T-helper 2 cell treated with Interferon-gamma antibody and Interleukin-4, amounts not matched to agents 5 μg/mL and 100 μg/mL, for 36 hours (primary cell): ENCODE measurements at places on chromosomes 16 and 17.
A peak's percentile ranks its signal among the peaks of the same experiment; 100 is the strongest.

- H3K27ac ChIP-seq, result no peak overlapping the region
- H3K27me3 ChIP-seq, result peaks cover 12% of the 10 kb centered on the region
- no peaks in the 10 kb centered on the region for H3K4me1 ChIP-seq
- peaks cover 3% of the 10 kb centered on the region for H3K36me3 ChIP-seq
- DNase-seq, result no peak
Observed at GRCh38 chr16:558298-559020, 1.7 kb upstream of the PRR35 start.

DNA sequence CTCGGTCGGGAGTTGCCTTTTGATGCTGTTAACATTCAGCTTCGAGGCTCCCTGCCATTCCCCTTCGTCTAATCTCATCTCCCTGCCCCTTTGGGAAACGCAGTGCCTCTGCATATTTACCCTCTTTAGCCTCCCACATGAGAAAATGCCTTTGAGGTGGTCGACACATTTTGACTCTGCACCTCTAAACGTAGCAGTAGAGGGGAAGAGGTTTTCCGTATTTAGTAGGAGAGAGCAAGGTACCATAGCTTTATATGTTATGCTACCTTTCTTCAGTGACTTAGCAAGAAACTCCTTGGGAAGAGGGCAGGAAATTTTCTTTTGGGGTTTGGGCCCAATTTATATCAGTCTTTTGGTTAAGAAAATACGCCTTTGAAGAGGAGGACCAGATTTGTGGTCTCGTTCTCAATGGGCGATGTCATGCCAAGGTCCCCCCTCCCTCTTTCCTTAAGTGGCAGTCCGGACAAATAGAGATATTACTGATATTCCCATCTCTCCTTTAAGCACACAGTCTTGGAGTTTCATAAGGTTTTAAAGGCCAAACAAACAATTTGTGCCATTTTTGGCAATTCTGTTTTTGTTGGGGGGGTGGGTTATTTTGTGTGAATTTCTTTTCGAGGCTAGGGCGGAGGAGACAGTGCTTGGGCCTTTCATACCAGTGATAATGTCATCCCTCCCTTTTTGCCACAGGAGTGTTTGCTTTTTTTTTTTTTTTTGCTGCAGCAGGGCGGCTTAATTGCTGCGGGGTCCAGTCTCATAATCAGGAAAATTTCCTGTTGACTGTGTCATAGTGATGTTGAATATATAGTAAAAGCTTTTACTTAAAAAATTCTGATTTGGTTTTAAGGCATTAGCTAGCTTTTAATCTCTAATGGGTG lies 1.5 kb downstream of the PAFAH1B1 start:
- peaks cover 34% of the 10 kb centered on the region for H3K4me1 ChIP-seq
- peak overlapping the region; percentile 93 for H3K4me3 ChIP-seq
- DNase-seq, result peak; percentile 6
- H3K27ac ChIP-seq, result peak overlapping the region; percentile 95
- no peaks in the 10 kb centered on the region for H3K27me3 ChIP-seq
- peaks cover 21% of the 10 kb centered on the region for H3K36me3 ChIP-seq

- peaks cover 28% of the 10 kb centered on the region for H3K27me3 ChIP-seq
- no peaks in the 10 kb centered on the region for H3K36me3 ChIP-seq
- no peaks in the 10 kb centered on the region for H3K4me1 ChIP-seq
- H3K27ac ChIP-seq, result no peak overlapping the region
- H3K4me3 ChIP-seq, result no peak overlapping the region
Observed at GRCh38 chr17:5800646-5801045, 216.3 kb upstream of the NLRP1 start.

DNA sequence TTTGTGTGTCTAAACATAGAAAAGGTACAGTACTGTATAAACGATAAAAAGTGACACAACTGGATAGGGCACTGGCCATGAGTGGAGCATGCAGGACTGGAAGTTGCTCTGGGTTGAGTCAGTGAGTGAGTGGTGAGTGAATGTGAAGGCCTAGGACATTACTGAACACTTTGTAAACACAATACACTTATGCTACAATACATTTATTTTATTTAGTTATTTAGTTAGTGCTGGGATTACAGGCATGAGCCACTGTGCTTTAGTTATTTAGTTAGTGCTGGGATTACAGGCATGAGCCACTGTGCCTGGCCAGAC lies 4.6 kb downstream of the CFAP20 start:
- no peak overlapping the region for H3K27ac ChIP-seq
- peaks cover 53% of the 10 kb centered on the region for H3K4me1 ChIP-seq
- H3K4me3 ChIP-seq, result no peak overlapping the region

DNA sequence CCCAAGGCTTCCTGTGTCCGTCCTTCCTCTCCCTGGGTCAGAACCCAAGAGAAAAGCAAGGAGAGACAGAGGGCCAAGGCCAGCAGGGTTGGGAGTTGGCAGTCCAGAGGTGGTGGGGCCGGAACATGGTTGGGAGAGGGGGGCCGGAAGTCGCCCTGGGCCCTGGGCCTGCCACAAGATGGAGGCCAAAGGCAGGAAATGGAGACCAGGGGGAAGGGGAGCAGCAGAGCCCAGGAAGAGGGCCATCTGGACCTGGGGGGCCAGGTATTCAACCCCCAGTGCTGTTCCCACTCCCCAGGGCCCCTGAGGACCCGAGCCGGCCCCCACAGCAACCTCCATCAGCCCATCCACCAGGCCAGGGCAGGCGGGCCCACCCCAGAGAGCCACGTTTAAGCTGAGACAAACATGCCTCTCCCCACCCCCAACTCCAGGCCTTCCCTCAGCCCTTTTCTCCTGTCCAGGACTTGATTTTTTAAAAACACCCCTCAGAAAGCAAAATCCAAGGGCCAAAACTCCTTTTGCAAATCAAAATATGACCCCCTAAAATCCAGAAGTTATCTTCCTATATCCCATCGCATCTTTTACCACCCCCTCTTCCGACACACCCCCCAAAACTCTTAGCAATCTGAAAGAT lies 4.4 kb upstream of the BCL6B start:
- no peaks in the 10 kb centered on the region for H3K27me3 ChIP-seq
- peak overlapping the region; percentile 99 for H3K27ac ChIP-seq
- peaks cover 35% of the 10 kb centered on the region for H3K36me3 ChIP-seq
- no peak for DNase-seq

DNA sequence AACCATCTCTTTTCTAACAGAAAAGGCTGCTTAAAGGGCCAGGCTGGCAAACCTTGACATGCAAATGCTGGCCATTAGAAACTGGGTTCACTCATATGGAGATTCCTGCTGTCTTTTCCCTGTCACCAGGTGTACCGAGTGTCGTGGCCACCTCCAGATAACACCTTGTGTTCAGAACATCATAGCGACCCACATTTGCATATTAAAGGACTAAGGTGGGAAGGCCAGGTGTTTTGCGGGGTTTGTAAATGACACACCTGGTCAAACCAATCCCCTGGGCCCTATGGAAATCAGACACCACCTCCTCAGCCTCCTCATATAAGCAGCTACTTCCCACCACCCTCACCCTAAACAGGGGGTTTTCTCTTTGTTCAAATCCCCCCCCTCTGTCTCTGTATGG lies 2.5 kb upstream of the AIPL1 start:
- no peak for DNase-seq
- H3K36me3 ChIP-seq, result no peaks in the 10 kb centered on the region
- H3K4me1 ChIP-seq, result no peaks in the 10 kb centered on the region
- peaks cover 68% of the 10 kb centered on the region for H3K27me3 ChIP-seq
- no peak overlapping the region for H3K4me3 ChIP-seq
- H3K27ac ChIP-seq, result no peak overlapping the region

DNA sequence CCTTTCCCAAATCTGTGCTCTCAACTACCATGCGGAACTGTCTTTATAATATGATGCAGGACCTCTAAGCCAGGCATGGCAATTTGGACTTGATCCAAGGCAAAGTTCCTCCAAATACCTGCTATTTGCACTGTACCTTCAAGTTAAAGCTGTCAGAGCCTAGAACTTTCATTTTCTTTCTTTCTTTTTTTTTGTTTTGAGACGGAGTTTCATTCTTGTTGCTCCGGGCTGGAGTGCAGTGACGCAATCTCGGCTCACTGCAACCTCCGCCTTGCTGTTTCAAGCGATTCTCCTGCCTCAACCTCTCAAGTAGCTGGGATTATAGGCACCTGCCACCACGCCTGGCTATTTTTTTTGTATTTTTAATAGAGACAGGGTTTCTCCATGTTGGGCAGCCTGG lies 51.7 kb downstream of the ARHGAP27 start:
- H3K27me3 ChIP-seq, result no peaks in the 10 kb centered on the region
- no peak for DNase-seq
- no peaks in the 10 kb centered on the region for H3K36me3 ChIP-seq
- H3K4me3 ChIP-seq, result no peak overlapping the region
- H3K27ac ChIP-seq, result no peak overlapping the region

GRCh38 chr17:78826836-78827509 lies 13.6 kb downstream of the USP36 start:
- H3K27me3 ChIP-seq, result no peaks in the 10 kb centered on the region
- no peak for DNase-seq
- H3K4me3 ChIP-seq, result no peak overlapping the region
- H3K4me1 ChIP-seq, result peaks cover 24% of the 10 kb centered on the region

GRCh38 chr16:72317446-72317845 lies 145.5 kb upstream of the PMFBP1 start:
- no peak overlapping the region for H3K4me3 ChIP-seq
- no peak for DNase-seq
- H3K27ac ChIP-seq, result no peak overlapping the region
- H3K4me1 ChIP-seq, result peaks cover 3% of the 10 kb centered on the region
- no peaks in the 10 kb centered on the region for H3K36me3 ChIP-seq

- no peaks in the 10 kb centered on the region for H3K27me3 ChIP-seq
- H3K4me3 ChIP-seq, result no peak overlapping the region
- H3K4me1 ChIP-seq, result peaks cover 15% of the 10 kb centered on the region
- DNase-seq, result no peak
Observed at GRCh38 chr16:50096791-50097190, 31.0 kb downstream of the HEATR3 start.

GRCh38 chr17:32311028-32311536 lies 30.9 kb downstream of the C17orf75 start:
- DNase-seq, result no peak
- no peak overlapping the region for H3K4me3 ChIP-seq
- no peaks in the 10 kb centered on the region for H3K4me1 ChIP-seq
- H3K27me3 ChIP-seq, result peaks cover 44% of the 10 kb centered on the region
- no peak overlapping the region for H3K27ac ChIP-seq
- H3K36me3 ChIP-seq, result no peaks in the 10 kb centered on the region

DNA sequence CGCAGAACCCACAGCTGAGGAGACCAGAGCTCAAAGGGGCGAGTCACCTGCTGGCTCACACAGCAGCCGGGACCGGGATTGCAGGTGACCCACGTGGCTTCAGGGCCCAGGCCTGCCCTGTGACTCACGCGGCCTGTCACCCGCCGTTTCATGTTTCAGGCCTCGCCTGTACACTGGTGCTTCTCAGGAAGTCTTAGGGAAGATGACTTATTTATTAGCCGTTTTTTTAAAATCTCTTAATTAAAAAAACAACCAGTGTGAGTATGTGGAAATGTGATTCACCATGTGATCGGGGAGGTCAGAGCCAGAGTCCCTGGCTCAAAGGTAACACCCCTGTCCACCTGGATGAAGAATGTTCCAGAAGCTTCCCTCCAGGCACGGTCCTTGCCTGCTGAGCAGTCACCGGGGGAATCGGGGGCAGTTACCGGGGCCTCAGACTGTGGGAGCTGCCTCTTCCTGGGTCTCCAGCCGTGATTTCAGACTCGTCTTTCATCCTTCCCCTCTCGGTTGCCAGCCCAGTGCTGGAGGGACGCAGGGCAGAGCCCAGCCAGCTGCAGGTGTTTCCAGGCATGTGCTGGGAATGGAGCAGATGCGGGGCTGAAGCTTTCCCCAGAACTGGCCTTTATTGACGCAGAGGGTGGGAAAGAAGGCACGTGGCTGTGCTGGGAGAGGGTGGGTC lies 49.3 kb downstream of the CMIP start:
- peaks cover 2% of the 10 kb centered on the region for H3K36me3 ChIP-seq
- H3K4me1 ChIP-seq, result peaks cover 19% of the 10 kb centered on the region
- no peaks in the 10 kb centered on the region for H3K27me3 ChIP-seq

- H3K36me3 ChIP-seq, result no peaks in the 10 kb centered on the region
- DNase-seq, result no peak
- H3K4me3 ChIP-seq, result no peak overlapping the region
- H3K27me3 ChIP-seq, result no peaks in the 10 kb centered on the region
- no peak overlapping the region for H3K27ac ChIP-seq
- peaks cover 3% of the 10 kb centered on the region for H3K4me1 ChIP-seq
Observed at GRCh38 chr16:88817785-88818574, 6.3 kb upstream of the APRT start.

- no peak overlapping the region for H3K4me3 ChIP-seq
- no peaks in the 10 kb centered on the region for H3K4me1 ChIP-seq
- no peaks in the 10 kb centered on the region for H3K36me3 ChIP-seq
- H3K27ac ChIP-seq, result no peak overlapping the region
- H3K27me3 ChIP-seq, result peaks cover 6% of the 10 kb centered on the region
Observed at GRCh38 chr17:19753661-19754463, 5.8 kb upstream of the ALDH3A1 start.

- H3K27ac ChIP-seq, result no peak overlapping the region
- H3K36me3 ChIP-seq, result peaks cover 6% of the 10 kb centered on the region
- no peaks in the 10 kb centered on the region for H3K4me1 ChIP-seq
Observed at GRCh38 chr17:39045948-39046679, 78.9 kb upstream of the FBXO47 start.
